Bronchial epithelial cell (primary cell): ENCODE measurements at places on chromosomes 7 and 10.

DNA sequence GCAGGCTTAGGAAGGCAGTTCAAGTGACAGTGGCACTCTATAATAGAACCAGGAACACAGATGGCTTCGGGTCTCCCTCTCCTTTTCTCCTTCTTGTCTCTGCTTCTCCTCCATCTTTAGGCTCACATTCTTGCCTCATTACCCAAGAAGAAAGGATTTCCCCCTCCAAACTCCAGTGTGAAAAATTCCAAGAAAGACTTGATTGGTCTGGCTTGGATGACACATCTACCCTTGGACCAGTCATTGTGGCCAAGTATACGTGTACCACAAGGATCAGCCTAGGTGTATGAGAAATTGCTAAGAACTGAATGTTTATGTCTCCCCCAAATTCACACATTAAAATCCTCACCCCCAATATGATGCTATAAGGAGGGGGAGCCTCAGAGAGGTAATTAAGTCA, 53.9 kb downstream of the PRTFDC1 start:
- DNase-seq: no peak

DNA sequence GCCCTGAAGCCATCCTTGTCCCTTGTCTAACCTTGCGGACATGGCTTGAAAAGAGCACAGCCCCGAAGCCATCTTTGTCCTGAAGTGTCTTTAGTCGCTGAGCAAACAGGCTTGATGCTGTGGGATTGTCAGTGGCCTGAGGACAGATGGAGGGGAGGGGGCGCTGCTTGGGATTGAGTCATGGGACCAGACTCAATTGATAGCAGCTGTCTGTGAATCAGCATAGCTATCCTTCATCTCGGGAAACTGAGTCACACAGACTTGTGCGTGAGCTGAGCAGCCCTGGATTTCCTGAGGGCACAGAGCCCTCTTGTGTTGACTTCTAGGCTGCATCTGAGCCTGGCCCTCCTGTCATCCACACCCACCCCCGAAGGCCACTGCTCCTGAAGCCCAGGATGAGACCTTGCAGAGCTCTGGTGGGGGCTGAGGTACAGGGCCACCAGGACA, 14.4 kb downstream of the MYO1G start:
- DNase-seq: no peak

DNA sequence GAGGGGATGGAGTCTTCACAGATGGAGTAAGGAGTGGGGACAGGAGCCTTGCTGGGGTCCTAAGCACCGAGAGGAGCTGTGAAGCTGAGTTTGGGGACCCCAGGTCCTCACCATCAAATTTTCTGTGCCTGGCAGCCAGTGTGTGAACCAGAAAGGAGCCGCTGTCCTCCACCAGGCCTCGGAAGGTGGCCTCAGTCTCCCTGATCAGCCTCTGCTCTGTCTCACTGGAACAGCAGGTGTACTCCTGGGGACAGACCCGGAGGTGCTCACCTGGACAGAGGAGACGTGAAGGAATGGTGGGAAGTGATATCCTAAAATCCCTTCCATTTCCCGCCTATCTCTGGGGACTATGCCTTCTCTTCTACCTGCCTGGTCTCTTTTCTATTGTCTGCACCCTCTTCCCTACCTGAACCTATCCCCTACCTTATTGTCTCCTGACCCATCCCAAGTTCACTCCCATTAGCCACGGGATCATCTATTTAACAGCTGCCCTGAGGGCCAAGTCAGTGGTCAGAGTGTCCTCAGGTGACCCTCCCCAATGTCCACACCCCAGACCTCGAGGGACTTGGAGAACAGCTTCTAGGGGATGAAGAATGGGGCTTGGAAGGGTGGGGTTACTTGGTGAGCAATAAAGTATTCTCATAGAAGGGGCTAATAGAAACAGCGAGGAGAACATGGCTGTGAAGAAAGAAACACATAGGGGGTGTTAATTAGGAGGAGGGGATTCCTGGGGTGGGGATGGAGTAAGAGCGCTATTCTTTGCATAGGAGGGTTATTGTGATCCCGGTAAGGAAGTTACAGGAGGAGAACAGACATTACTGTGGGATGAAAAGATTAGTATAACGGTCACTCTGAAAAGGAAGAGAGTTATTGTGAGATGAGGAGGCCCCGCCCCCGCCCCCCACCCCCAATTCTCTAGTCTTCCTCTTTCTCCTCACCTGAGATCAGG, 811 bp downstream of the GPC2 start:
- no peak for DNase-seq

DNA sequence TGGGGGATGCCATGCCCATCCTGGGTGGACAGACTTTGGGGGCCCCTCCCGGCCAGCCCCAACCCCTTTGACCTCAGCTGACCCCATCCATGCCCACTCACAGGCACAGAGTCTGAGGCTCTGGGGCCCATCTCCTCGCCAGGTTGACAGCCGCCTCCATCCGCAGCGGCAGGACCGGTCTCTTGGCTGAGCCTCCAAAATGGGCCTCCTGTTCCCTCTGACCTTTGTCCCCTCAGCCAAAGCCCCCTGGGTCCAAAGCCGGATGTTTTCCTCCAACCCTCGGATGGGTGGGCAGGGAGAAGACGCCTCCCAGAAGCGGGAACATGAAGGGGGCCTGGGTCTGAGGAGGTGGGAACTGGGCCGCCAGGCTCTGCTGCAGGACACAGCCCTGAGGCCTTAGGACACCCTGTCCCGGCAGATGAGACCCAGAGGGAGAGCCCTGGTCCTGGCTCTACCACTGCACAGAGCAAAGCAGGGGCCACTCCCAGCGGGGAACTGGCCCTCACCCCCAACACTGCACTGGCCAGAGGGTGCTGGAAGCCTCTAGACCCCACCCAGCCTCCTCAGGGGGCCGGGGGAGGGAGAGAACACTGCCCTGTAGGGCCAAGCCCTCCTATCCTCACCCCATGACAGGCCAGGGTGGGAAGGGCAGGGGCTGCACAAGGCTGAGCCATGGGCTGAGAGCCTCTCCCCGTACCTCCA, 12.6 kb downstream of the PDGFA start:
- no peak for DNase-seq

- no peak for DNase-seq
Measured at GRCh38 chr7:40301486-40302068, 166.8 kb downstream of the SUGCT start.

DNA sequence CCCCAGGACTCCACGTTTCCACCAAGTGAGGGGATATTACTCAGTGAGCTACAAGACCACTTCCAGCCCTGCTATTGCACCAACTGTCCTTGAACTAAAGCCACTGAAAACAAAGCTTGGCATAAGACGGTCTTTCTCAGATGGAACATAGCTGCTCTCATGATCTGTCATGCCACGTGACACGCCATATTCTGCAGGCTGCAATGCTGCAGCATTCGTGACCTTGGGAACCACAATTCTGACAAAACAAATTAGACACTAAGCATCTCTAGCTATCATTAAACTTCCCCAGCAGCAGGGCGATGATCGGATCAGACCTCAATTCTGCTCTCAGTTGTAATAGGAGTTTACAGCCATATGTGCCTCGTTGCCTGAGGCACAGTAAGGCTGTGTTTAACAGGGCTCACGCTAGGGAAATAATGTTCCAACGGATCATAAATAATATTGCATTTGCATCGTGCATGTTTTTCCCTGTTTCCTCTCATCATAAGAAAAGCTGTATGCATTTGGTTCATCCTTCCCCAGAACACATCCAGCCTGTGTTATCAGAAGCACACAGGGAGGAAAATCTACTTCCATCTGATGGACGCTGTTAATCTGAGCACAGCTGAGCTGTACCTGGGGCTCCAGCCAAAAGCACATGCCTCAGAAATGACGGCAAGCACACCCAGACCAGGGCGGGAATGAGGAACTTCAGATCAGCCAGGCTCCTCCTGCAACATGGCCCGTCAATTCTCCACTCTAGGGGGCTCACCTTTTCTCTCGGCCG, 38.6 kb upstream of the CNPY1 start:
- no peak for DNase-seq

- DNase-seq: peak; percentile 58
Measured at GRCh38 chr7:43220250-43220649, 107.8 kb downstream of the HECW1 start.

DNA sequence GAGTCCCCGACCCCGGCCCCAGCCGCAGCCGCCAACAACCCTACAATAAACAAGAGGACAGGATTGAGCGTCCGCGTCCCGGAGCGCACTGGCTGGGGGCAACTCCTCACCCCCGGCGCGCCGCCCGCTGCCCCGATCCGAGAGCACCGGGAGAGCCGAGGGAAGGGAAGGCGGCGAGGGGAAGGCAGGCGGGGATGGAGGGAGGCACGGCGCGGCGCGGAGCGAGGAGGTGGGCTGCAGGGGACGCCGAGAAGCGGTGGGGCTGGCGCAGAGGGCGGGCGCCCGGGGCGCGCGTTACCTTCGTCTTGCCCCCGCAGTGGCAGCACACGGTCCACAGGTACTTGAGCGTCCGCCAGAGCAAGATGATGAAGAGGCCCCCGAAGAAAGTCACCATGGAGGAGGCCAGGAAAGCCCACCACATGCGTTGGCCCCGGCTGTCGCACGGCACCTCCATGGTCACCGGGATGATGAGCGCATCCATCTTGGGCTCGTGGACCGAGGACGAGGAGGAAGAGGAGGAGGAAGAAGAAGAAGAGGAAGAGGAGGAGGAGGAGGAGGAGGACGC, 559 bp downstream of the KCNMA1 start:
- DNase-seq: no peak

- DNase-seq: no peak
Measured at GRCh38 chr10:75605096-75605495, 173.7 kb downstream of the LRMDA start.

GRCh38 chr7:512146-512510, 7.5 kb downstream of the PDGFA start:
- no peak for DNase-seq

- DNase-seq: no peak
Measured at GRCh38 chr10:47179291-47179647, 120.7 kb upstream of the GDF10 start.

- no peak for DNase-seq
Measured at GRCh38 chr10:43728425-43728824, 79.7 kb upstream of the ZNF32 start.
